ENCODE measurements at places on chromosomes 7 and 10.

DNA sequence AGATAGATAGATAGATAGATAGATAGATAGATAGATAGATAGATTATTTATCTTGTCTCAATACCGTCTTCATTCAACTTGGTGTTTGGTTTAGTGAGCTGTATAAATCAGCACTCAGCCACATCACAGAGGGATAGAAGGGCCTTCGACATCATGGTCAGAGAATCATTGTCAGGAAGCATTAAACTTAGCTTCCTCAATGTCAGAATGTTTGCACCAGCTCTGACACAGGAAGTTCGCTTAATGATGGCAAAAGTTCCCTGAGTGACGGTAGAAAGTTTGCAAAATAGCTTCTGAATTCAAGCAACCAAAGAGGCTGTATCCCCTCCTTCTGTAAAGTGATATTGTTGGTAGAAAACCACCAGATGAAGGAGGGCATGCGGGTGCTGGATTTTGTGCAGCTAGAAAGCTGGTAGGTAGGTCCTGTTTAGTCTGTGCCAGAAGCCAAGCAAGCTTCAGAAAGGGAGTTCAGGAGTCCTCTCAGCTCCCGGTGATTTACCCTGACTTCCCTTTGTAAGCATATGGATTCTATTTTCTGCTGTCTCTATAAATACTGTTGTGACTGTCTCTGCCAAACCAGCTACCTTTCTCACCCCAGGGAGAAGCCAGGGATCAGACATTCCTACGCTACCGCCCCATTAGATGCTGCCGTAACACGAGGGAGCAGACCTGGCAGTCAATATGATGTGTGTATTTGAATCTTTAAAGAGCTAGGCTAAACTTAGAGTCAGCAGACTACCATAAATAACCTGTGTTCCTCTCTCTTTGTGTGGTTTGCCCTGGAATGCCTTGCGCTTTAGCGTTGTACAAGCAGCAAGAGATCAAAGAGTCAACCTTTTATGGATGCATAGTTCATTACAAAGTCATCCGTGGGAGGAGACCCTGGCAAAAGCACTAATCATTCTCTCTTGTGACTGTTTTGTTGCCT lies 200.5 kb upstream of the KIAA1217 start:
- DNase-seq, result no peak

DNA sequence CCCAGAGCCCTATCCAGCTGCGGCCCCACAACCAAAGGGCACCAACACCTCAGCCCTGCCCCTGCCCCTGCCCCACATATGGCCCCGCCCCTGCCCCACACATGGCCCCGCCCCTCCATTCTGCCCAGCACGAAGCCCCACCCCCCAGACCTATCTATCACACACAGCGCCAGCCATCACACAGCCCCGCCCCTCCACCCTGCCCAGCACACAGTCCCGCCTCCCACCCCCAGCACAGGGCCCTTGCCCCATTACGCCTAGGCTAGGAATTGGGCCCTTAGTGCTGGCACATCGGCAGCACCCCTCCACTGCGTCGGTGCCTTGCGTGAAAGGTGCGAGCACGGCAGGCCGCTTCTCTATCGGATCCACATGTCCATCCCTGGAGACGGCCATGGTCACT lies 126.8 kb downstream of the MAD1L1 start:
- DNase-seq, result no peak

DNA sequence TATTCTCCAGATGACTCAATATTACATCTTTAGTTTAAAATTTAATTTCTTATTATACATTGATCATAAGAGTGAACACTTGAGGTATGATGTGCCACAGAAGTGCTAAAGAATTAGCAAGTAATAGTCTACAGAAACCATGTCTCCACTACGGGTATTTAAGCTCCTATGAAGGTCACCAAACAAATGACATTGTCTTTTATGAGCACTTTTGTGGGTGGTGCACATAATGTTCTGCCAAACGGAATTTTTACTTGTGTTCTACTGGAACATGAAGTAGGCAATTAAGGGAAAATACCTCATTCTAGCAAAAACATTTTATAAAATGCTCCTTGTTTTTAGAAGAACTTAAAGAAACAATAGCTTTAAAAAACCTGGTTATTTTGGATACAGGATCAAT lies 27.4 kb upstream of the CUBN start:
- DNase-seq, result no peak

DNA sequence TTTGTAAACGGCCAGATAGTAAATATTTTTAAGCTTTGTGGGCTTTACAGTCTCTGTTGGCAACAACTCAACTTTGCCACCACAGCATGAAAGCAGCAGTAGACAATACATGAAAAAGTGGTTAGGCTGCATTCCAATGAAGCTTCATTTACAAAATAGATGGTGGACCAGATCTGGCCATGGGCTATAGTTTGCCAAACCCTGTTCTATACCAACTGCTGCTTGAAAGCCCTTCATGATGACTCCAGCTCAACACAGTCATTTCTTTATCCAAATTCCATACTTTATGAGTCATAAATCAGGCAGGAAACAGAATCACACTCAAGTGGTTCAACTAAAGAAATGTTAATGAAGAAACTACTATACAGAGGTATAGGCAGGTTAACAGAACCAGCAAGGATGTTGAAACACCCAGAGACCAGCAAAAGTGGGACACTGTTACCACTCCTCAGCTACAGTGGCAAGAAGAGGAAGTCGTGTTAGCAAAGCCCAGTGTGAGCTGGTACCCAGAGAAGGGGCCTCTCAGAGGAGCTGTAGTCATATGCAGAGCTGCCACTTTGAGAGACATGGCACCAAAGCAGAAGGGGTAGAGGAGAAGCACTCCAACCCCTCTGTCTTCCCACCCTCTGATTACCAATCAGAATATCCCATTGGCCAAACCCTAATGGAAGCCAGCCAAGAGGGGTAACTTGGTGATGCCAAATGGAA lies 72.5 kb downstream of the PRLHR start:
- DNase-seq, result no peak

- DNase-seq, result no peak
Measured at GRCh38 chr7:148041156-148041555, 549.4 kb upstream of the C7orf33 start.

- no peak for DNase-seq
Measured at GRCh38 chr7:138825049-138825721, 27.2 kb upstream of the ATP6V0A4 start.

DNA sequence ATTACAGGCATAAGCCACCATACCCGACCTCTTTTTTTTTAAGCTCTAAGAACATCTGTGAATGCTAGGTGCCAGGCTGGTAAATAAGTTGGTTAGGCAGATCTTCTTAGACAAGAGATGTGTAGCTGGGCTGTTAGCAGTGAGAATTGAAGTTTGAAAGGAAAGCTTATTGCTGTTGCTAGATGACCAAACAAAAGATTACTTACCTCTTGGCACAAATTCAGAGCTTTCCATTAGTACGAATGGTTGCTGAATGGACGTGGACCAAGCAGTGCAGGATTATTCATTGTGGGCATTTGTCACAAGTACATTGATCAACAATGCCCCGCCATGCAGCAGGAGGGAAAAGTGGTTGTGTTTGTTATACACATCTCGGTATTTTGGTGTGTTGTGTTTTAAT lies 131.2 kb downstream of the GFRA1 start:
- DNase-seq, result no peak

DNA sequence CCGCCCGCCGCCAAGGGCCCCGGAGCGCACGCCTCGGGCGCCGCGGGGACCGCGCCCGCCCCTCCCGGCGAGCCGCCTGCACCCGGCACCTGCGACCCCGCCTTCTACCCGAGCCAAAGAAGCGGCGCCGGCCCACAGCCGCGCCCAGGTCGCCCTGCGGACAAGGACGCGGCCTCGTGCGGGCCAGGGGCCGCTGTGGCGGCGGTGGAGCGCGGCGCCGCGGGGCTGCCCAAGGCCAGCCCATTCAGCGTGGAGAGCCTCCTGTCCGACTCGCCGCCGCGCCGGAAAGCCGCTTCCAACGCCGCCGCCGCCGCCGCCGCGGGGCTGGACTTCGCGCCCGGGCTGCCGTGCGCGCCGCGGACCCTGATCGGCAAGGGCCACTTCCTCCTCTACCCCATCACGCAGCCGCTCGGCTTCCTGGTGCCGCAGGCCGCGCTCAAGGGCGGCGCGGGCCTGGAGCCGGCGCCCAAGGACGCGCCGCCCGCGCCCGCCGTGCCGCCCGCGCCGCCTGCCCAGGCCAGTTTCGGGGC lies 3.5 kb downstream of the UNCX start:
- no peak for DNase-seq

DNA sequence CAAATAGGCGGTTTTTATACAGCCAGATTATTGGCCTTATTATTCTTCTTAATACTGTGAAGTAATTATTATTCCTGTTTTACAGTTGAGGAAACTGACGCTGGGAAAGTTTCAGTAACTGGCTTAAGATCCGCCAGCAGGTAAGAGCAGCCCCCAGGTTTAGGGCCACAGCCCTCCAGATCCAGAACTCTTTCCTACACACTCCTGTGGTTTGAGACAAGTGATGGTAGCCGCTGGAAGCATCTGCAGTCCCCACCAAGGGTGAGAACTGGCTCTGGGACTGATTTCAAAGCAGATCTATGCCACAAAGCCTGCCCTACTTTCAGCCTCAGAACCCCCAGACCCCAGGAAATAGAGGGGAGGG lies 3.0 kb upstream of the UNC5B start:
- no peak for DNase-seq

DNA sequence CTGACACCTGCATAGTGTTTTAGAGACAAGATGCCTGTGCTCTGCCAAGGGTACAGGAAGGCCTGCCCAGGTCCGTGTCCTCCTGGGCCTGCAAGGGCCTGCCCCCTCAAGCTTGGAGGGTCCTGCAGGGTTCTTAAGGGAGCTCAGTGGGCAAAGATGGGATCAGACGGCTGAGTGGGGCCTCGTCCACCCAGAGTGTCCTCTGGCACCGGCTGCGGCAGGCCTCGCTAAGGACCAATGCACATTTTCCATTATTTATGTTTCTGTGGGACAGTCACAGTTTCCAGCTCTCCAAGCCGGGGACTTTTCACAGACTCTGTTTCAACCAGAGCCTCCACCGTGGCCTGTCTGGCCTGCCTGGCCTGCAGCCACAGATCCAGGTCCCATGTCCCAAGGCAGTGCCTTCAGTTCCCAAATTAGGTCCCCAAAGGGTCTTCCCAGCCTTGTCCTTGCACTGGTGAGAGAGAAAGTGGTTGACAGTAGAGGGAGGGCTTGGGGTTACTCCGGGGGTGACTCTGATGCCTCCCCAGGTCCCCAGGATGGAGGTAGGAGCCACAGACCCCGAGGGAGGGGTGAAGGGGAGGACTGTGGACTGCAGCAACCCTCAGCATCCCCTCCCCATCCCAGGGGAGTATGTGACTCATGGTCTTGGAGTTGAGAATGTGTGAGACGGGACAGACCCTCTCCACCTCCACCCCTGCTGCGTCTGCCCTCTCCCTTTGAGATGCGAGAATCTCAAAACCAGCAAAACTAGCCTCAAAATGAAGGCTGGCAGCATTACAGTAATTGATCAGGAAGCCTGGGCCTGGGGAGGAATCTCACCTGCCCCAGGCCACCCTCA lies 14.8 kb downstream of the MYL10 start:
- DNase-seq, result no peak

DNA sequence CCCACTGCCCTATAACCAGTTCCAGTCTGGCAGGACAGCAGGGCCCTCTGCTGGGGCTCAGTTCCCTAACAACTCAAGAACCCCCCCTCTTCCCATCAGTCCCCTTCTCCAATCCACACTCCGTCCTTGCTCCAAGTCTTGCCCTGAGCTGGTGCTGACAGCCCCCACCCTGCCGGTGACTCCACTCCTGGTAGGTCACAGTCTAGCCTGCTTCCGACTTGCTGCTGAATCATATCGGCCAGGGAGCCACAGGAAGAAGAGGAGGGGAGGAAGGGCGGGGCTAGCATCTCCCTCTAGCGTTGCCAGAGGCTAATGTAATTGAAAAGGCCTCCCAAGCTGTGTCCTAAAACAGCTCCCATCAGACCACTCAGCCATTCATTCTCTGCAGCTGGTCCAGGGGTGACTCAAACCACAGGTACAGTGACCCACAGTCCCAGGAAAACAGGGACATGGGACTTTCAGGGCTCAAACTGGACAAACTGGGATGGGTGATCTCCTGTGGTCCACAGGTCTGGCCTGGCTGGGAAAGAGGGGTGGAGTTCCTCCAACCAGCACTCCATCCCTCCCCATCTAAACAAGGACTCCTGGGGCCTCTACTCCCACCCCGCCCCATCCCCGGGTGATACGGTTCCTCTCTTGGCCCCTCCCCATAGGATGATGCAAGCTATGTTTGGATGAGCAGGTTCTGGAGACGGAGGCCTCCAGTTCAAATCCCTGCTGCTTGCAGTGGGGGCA lies 158.8 kb downstream of the SH3PXD2A start:
- DNase-seq, result peak; percentile 61

GRCh38 chr10:42979181-42979580 lies 97.7 kb upstream of the RET start:
- peak; percentile 33 for DNase-seq

DNA sequence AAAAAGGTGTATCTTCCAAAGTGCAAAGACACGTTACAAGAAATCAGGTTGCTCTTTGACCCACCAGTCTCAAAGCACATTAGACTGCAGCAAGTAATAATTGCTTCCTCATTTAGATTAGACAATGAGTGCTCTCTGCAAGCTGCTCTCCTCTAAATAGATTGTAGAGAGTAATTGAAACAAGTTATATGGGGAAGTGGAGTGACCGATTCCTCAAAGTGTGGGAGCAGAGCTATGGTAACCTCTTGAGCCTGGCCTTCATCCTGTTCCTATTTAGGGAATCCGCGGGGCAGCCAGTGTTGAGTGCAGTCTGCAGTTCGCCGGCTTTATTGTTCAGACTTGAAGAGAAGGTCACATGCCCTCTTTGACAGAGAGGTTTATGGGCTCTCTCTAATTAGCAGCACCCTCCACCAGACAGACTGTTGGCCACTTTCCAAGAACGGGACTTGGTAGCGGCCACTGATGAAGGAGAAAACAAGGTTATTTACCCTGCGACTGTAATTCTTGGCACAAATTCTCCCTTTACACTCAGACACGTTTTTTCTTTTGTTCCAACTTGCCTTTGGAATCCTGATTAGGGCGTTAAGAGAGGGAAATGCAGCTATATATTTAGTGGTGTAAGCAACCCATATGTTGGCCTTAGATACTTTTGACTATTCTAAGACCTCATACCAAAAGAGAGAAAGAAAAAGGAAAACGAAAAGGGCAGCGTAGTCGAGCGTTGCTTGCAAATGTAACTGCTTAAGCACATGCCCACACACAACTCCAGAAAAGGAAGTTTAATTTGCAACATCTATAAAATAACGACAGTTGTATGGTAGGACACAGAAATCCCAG lies 107.5 kb downstream of the REEP3 start:
- peak; percentile 59 for DNase-seq

DNA sequence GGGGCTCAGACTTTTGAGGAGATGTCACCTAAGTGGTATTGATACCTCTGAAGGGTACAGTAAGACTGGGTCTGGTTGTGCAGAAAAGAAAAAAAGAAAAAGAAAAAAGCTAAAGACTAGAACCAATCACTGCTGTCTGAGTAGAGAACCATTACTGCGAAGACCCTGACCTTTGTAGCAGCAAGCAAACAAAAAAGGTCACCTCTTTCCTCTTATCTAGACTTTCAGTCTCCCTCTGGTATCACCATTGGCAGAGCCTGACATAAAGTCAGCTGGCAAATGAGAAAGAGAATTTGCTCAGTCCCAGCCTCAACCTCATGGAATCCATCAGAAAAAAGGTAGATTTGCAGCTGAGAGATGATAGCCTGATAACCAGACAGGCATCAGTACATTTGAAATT lies 2.6 kb upstream of the DNTT start:
- no peak for DNase-seq

Data from body of pancreas (tissue), 4 donors.